Activated naive CD8-positive, alpha-beta T cell treated with anti-CD3 and anti-CD28 coated beads, Interleukin-2, amount 50 U/mL, for 16 hours (primary cell): ENCODE measurements at places on chromosomes 6 and 20.

DNA sequence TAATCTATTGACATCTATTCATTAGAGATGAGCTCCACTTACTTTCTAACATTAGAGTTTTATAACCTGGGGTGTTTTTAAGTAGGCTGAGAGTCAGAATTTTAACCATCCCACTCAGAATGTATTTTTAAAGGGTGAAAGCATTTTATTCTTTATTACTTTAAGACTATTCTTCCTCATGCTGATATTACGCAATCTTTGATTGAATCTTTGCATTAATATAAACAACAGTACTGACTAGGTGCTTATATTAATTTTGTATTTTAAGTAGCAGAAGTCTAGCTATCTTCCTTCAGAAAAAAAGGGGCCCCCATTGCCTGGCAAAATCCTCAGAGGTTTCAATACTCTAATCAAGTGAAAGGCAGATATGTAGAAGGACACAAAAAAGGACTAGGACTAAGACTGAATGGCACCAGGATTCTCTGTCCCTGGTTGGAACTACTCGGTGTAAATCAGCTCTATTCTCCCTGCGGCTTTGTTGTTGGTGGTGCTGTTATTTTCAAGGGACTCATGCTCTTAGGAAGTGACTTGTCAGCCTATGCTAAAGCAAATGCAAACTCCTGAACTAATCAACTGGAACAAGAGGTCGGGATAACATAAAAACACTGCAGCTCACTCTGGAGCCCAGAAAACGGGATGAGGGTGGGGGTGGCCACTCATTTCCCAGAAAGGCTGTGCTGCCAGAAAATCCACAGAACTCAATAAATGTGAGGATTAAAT lies 1324.4 kb downstream of the GRIK2 start:
- DNase-seq = no peak

DNA sequence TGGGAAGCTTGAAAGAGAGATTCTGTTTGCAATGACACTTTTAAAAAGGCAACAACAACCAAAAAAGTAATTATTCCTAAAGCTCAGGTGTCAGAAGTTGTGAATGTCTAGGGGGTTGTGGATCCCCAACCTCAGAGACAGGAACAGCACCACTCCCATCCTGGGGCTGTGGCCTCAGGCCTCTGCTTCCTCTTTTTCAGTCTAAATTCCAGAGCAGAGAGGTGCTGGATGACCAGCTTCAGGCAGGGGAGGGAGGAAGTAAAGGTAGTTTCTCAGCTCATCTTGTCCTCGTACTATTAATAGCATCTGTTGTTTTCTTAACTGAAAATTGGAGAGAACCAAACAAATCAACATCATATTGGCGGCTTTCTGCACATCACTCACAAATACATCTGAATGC lies 8.3 kb downstream of the NT5E start:
- no peak for DNase-seq

GRCh38 chr6:164068527-164068926 lies 654.0 kb downstream of the QKI start:
- no peak for DNase-seq

- DNase-seq = no peak
These were observed 215.9 kb downstream of the ZDHHC14 start for GRCh38 chr6:157596886-157597285.

DNA sequence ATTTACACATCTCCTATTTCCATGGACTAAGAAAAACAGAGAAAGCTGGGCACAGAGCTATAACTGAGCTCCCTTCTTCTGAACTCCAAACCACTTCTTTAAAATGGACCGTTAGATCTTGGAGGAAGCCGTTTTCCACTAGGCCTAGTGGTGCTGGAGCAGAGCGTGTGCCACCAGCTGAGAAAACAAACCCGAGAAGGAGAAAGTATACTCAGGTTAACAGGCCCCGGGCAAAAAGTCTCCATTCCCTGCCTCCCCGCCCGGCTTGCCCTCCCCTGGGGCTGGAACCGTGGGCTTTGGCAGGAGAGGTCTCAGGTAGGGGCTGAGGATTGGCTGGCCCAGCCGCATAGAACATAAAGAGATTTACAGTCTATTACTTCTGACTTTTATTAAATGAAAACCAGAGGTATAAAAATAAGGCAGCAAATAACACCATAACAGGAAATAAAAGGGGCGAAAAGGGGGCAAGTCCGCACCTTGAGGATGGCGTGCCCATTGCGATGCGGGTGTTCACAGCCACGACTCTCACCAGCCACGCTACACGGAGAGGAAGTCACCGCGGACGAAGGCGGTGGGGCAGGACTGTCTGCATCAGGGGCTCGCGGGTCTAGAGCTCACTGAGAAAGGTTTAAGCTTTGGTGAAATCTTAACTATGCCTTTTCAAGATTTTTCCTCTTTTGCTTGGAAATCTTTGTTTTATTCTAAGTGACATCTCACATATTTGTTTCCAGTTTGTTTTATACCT lies 191.2 kb upstream of the GMDS start:
- DNase-seq = no peak

DNA sequence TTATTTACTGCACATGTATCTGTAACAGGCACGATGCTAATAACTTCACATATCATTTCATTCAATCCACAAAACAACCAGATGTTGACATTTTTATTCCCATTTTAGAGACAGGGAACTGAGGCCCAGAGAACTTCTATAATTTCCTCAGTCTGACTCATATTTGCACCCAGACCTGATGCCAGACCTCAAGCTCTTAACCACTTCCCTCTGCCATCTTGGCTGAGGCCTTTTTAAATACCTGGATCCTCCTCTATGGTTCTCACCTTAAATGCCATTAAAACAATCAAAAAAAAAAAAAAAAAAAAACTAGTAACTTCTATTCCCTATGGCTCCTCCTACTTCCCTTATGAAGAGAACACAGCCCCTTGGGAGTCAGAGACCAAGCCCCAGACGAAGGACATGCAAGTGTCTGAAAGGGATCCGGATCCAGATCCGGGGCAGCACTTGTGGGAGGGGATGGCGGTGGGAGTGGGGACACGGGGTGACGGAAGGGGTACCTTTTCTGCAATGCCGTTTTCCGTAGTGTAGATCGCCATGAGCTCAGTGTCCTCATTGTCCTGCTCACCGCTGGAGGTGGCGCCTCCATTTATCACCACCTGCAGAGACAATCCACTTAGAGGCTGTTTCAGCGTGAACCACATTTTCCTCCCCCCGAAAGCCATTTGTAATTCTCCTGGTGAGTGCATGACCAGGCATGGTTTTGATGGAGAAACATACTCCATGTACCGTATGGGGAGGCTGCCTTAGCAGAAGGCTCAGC lies 88.7 kb downstream of the SLC23A2 start:
- DNase-seq = no peak

DNA sequence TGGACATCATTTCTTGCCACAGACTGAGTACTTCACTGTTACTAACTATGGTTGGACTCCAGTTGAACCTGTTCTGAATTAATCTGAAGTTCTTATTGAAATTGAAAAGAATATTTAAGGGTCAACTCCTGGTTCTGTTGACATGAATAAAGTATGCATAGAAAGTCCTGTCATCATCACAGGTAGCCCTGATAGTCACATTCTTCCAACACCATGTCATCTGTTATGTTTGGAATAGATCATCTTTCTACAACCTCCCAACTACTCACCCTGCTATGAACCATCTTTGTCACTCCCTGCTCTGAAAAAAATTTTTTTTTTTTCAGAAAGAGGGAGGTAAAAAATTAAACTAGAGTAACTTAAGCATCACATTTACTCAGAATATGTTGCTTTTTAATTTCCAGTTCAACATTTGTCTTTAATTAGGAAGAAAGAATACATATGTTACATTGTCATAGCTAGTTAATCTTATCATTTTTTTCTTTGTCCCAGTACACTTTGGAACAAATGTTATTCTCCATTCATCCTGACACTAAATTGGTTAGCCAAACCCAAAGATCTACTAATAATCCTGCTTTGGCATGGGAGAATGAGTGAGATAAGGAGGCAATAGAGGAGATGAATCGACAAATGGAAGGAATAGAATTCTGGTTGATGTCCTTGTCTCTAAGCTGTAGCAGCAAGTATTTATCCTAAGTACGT lies 775.1 kb upstream of the NRSN1 start:
- no peak for DNase-seq

DNA sequence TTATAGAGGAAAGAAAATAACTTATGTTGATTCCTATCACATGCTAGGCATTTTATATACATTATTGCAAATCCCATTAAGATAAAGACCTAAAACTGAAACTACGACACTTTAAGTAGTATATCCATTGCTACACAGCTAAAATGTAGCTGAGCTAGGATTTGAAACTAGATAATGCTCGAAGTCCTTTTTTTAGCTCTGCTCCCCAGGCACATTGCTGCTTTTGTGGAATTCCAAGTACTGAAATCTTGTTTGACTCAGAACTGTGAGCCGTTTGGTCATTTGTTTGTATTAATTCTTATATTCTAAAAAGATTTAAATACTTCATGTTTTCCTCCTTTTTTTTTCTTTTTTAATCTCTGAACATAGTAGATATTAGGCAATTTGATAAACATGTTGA lies 644.8 kb downstream of the HACE1 start:
- no peak for DNase-seq
